Umbilical cord (tissue), 2 donors: ENCODE measurements at places on chromosomes 3 and 15. TPM values are rescaled to one million over a fixed set of nuclear protein-coding genes. Genes with fewer than 3 reads are reported as not detected.

The PAQR5 gene
- 0.96 TPM for total RNA-seq

The DPPA2 gene
- total RNA-seq: not detected

The ITGA11 gene
- total RNA-seq: 84.5 TPM

The GPR149 gene
- 1.7 TPM for total RNA-seq

The SLC28A1 gene
- 0.72 TPM for total RNA-seq
